Fibroblast of lung (primary cell): ENCODE measurements at places on chromosomes 7 and 10.

DNA sequence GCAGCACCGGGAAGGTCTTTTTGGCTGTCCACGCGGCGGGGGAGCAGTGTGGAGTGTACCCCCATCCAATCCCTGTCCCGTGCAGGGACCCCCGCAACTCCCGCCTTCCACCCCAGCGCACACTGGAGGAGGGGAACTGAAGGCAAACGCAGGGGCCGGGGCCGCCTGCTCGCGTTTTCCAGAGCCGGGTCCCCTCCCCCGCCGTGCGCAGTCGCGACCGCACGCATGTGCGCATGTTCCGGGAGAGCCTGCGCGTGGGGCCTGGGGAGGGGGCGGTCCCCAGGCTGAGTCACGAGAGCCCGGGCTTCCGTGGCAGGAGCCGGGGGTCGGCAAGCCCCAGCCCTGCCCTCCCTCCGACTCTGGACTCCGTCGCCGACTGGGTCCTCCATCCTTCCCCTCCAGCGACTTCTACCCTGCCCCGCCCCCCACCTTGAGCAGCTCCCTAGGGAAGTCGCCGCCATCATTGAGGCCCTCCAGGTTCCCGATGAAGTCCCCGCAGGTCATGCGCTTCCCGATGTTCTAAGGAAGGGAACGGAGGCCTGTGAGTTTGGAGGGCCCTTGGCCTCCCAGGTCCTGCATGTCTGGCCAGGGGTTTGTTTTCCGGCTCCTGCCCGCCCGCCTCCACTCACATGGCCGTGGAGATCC is 8.0 kb downstream of the PSD start:
- DNase-seq = peak; percentile 21

GRCh38 chr10:129101232-129101980 is 365.6 kb upstream of the MGMT start:
- no peak for DNase-seq

DNA sequence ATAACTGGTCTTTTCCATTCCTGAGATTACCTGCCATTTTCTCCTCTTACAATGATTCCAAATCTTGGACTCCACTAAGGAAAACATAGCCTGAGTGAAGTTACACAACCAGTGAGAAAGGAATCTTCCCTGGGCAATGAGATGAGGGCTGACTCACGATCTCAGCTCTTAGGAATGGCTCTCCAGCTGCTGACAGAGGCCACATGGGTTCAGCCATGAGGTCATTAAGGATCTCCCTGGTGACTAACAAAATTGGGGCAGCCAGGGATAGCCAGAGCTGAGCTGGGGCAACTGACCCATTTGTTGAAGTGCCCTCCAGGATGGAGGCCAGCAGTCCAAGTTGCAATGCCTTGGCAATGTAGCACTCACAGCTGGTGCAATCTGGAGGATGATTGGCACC is 78.7 kb upstream of the MKLN1 start:
- DNase-seq = peak; percentile 98

- no peak for DNase-seq
Observed at GRCh38 chr7:69678494-69679187, 80.4 kb downstream of the AUTS2 start.

- no peak for DNase-seq
Observed at GRCh38 chr10:131691481-131692090, 209.2 kb upstream of the PPP2R2D start.

DNA sequence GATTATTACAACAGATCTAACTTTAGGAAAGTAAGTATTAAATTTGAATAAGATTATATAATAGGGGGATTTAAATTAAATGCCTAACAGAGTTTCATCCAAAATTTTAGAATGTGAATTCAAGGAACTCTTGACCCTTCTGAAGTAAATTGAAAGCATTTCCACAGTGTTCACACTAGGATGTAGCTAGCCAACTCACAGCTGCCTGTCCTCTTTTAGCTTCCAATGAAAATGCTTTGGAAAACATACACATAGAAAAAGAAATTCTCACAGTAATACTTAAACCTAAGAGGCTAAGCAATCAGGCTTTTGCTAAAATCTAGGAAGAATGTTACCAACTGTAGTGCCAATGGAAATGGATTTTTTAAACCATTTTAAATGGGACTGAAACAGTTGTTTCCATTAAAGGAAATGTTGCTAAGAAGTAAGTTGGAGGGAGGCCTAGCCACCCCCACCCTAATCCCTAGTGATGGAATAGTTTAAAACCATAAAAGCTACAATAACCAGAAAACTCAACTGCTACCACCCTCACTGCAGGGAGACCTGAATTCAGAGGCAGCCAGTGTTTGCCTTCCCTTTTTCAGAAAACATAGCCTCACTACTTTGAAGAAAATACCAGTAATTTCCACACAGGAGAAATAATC is 58.3 kb downstream of the REEP3 start:
- DNase-seq = no peak

- DNase-seq = no peak
Observed at GRCh38 chr7:149824748-149825566, 13.2 kb upstream of the ZNF862 start.

DNA sequence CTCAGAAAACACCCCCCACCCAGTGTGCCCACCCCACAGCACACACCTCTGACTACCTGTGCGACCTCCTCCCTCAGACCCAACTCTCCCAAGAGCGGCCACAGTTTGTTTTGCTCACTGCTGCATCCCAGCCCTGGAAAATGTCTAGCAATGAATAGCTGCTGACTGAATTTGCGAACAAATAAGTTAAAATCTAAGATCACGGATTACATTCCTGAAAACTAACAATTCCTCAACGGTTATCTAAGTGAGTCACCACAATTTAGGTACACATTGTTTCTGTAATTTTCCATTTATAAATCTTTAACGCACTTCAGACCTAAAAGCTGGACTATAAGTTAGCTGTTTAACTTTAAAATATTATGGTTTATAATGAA is 235.2 kb downstream of the ZMYND11 start:
- DNase-seq = peak; percentile 18

DNA sequence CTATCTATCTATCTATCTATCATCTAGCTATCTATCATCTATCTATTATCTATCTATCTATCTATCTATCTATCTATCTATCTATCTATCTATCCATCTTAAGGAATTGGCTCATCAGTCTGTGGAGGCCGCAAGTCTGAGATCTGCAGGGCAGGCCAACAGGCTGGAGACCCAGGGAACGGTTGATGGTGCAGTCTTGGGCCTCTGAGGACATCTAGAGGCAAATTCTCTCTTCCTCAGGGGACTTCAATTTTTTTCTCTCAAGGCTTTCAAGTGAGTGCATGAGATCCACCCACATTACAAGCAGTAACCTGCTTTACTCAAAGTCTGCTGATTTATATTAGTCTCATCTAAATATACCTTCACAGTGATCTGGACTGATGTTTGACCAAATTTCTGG is 197.0 kb downstream of the GLRX3 start:
- no peak for DNase-seq

GRCh38 chr10:42783181-42783549 is 570 bp downstream of the BMS1 start:
- peak; percentile 78 for DNase-seq
